T47D (cell line): ENCODE measurements at places on chromosomes 3 and 15.
A peak's percentile ranks its signal among the peaks of the same experiment; 100 is the strongest.

GRCh38 chr15:81507831-81508230, 133.8 kb upstream of the TMC3 start:
- DNase-seq = no peak

- DNase-seq = peak; percentile 72
Observed at GRCh38 chr3:42122261-42123011, 31.3 kb downstream of the TRAK1 start.

- DNase-seq = no peak
Observed at GRCh38 chr15:64749167-64749566, 26.2 kb downstream of the RBPMS2 start.

GRCh38 chr3:197031315-197032285, 2.0 kb upstream of the MELTF start:
- DNase-seq = peak; percentile 39

DNA sequence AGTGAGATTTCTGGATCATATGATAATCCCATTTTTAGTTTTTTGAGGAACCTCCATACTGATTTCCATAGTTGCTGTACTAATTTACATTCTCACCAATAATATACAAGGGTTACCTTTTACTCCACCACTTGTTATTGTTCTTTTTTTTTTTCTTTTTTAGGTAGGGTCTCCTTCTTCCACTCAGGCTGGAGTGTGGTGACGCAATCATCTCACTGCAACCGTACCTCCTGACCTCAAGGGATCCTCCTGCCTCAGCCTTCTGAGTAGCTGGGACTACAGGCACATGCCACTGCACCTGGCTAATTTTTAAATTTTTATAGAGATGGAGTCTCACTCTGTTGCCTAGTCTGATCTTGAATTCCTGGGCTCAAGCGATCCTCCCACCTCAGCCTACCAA, 24.4 kb upstream of the CNOT10 start:
- DNase-seq = no peak

GRCh38 chr3:61903931-61904657, 342.7 kb downstream of the PTPRG start:
- DNase-seq = no peak

DNA sequence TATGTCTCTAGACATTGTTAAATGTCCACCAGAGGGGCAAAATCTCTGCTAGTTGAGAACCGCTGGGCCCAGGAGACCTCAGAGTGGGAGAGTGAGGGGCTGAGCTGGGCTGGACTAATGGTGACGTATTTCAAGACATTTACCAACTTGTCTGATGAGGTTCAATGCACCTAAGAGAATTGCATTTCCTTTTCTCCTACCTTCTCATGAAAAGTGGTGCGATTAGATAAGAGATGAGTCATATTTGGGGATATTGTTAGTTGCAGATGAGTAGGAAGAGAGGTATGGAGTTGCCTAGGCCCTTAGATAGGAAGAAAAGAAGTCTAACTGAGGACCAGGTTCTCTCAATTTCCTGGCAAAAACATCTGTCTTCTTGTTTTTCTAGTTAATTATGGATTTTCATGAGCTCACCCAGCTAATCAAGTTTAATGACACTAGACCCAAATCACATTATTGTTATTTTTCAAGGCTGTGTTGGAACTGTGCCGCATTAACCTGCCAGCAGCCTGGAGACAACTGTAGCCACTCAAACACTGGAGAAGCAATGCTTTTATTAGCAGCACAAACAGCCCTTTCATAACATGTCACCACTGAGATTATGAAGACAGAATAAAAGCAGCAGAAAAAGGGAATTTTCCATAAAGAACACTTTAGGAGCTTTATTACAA, 144.2 kb downstream of the PDCD6IP start:
- no peak for DNase-seq

GRCh38 chr3:134857776-134858362, 62.8 kb downstream of the EPHB1 start:
- no peak for DNase-seq

DNA sequence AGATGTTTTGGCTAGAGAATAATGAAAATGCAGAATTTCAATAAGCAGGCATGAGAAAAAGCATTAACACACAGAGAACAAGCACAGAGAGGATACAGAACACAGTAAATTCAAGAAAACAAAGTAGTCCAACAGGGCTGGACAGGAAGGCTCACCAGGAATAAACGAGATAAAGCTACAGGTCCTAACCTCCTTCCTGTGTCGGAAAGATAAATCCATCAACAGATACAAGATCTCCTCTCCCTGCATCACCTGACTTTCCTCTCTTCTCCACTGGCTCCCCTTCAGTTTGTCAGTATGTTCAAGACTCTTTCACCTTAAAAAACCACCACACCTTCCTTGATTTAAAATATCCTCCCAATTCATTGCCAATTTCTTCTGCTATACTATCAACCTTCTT, 11.4 kb downstream of the CPEB1 start:
- no peak for DNase-seq

DNA sequence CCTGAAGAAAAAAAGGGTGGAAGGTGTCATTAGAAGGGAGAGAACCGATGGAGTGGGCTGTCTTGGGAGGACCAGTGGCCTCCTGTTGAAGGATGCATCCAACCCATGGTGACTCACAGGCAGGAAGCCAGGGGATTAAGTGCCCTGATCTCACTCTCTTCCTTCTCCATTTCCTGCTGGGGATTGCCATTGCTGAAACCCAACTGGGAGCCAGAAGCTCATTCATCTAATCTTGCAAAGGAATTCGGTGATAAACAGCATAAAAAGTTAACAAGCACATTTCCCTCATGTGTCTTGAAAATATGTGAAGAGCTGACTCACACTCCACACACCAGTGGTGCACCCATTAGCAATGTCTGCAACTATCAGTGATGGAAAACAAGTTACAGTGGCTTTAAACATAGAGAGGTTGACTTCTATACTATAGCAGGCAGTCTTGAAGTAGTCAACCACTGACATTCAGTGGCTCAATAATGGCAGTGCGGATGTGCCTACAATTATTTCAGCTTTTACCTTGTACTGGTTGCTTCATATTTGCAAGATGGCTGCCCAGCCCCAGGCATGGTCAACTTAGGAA, 12.8 kb upstream of the CSRNP1 start:
- DNase-seq = no peak

GRCh38 chr3:155549087-155549486, 195.8 kb downstream of the PLCH1 start:
- no peak for DNase-seq

DNA sequence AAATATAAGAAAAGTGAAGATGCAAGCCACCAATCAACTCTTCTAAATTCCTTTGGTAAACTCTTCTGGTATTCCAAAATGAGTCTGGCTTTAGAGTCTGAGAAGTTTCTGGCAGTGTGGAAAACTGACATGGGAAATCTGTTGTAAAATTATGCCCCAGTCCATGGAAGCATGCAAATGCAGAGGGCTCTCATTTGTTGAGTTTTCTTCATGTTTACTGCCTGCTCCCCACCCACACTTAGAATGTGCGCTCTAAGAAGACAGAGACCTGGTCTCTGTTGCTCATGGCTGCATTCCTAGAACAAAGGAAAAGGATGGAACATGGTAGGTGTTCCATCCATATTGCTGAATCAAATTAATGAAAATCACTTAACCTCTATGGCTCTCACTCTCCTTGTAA, 411.8 kb upstream of the PDZRN3 start:
- DNase-seq = no peak

DNA sequence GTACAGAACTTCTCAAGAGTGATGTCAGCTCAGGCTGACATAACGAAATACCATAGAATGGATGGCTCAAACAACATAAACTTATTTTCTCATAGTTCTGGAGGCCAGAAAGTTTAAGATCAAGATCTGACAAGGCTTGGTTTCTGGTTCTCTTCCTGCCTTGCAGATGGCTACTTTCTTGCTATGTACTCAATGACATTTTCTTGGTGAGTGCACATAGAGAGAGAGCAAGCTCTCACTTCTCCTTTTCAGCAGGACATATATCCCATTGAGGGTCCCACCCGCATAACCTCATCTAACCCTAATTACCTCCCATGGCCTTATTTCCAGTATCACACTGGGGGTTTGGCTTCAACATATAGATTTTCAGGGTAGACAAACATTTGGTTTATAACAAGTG, 1072.1 kb downstream of the PLOD2 start:
- no peak for DNase-seq

DNA sequence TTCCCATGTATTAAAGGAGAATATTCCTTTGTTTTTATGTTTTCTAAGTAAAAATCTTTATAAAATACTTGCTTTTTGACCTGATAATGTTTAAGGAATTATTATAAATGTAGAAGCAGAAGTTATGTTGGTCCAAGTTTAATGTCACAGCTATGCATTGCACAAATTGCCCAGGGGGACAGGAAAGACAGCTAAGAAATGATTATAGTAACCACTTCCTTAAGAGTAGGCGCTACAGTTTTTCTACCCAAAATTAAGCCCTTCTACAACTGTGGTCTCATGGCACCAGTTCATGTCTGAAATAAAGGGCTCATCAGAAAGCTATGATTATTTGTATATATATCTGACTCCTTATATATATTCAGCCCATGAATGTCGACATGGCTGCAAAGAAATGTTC, 176.4 kb downstream of the GBE1 start:
- no peak for DNase-seq

DNA sequence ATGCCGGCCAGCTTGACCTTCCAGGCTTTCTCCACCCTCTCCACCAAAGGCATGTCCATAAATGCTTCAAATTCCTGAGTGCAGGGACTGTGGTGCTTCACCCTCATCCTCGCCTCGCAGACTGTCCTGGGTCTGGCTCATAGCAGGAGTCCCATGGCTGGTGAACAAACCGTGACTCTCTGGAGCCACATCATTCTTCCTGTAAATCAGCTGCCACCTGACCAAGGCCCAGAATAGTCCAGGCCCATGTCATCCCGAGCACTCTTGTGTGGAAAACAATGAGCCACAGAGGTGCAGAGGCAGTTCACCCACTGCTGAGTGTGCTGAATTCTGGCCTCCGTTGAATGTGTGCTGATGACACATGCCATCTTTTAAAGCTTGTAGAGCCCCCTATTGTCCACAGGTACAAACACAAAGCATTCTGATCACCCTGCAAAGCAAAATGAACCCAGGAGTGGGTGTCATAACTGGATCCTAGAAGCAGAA, 68.6 kb downstream of the ABHD5 start:
- peak; percentile 51 for DNase-seq

DNA sequence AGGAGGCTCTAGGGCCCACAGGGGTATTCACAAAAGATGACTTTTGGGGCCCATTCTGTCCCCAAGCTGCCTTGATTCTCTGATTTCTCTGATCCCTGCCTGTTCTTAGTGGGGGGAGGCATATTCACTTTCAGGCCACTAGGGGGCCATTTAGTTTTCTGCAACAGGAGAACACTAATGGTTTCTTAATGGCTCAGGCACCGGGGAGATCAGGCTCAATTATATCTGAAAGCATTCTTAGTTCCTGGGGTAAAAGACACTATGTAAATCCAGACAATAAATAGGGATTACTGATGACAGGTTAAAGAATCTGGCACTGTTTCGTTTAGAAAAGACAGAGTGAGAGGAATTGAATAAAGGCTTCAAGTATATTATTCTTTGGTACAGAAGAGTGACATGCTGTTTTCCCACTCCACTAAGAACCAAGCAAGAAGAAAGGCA, 2.5 kb upstream of the INAFM2 start:
- DNase-seq = peak; percentile 75

DNA sequence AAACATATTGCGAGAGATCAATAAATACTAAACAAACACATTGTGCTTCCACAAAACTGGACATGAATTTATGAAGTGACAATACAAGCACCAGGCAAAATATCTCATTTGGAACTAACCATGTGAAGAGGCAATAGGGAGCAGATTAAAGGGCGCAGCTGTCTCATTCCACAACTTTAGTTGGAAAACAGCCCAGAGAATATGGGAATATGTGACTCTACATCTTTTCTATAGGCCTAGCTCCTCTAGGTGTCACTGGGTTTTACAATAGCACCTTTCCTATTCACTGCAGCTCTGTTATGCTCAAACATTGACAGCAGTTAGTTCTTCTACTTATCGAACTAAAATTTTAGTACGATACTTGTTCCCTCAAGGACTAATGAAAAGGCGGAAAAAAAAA, 866.3 kb upstream of the GBE1 start:
- DNase-seq = no peak

DNA sequence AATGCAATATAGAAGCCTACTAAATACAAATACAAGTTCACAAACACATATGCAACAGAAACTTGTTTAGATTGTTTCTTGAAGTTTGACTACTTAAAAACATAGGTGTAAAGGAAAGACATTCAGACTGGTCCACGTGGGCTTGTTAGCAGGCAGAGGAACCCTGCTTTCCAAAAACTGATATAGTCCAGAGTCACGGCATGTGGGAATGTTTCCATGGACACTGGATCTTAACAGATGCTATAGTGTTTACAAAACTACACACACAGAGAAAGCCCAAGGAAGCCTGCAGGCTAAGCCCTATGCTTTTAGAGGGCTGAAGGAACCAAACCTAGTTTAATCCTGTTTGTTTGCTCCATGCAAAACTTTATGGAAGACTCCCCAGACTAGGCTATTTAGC, 45.2 kb upstream of the LRRC58 start:
- DNase-seq = no peak

GRCh38 chr3:197256836-197257444, 41.5 kb downstream of the DLG1 start:
- DNase-seq = peak; percentile 76

GRCh38 chr15:63048776-63049665, 6.5 kb downstream of the TPM1 start:
- peak; percentile 66 for DNase-seq

- no peak for DNase-seq
Observed at GRCh38 chr3:42569593-42570142, 12.1 kb downstream of the SEC22C start.

DNA sequence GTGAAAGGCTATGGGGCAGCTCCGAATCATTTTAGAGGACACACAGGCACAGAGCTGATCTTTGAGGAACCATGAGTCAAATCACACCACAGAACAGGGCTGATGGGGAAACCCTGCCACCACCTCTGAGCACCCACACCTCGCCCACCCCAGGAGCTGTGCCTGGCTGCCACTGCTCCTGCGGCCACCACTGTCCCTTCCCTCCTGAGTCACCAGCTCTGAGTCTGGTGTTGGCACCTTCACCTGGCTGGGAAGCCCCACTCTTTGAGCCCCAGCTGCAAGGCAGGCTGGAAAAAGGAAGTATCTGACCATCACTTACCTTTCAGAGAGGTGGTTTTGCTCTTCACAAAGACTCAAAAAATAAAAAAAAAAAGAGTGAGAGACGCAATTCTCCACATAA, 63.6 kb upstream of the MEF2A start:
- DNase-seq = no peak

DNA sequence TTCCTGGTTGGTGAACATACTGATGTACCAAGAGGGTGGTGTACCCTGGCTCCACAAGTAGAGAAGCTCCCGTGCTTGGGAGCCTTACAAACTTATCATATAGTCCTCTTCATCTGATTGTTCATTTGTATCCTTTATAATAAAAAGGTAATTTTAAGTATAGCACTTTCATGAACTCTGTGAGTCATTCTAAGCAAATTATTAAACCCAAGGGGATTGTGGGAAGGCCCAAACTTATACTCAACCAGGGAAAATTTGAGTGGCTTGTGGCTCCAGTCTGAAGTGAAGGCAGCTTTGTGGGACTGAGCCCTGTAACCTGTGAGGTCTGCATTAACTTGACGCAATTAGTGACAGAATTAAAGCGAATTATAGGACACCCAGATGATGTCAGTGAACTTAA, 29.0 kb downstream of the TTBK2 start:
- no peak for DNase-seq
